ENCODE measurements at places on chromosomes 4 and X. TPM values are rescaled to one million over a fixed set of nuclear protein-coding genes. Genes with fewer than 3 reads are reported as not detected.

DNA sequence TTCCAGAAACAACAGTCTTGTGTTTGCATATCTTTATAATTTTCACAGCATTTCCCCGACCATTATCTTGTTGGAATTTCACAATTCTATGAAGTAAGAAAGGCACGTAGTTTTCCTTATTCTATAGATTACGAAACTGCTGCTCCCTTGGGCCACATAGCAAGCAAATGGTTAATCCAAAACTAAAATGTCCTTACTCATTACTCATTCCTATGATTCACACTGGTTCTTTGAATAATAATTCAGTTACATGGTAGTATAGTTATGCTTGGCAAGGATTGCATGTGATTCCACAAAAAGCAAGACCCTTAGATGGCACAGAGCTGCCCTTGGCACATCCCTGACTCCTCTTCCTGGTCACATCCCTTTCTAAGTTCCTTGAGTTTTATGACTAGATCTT, 51.2 kb downstream of the OR13H1 start:
- H3K4me3 ChIP-seq, result no peak overlapping the region
- no peak overlapping the region for H3K27ac ChIP-seq
- DNase-seq, result no peak
- no peaks in the 10 kb centered on the region for H3K4me1 ChIP-seq

- no peak overlapping the region for H3K4me3 ChIP-seq
- H3K36me3 ChIP-seq, result no peaks in the 10 kb centered on the region
- H3K27ac ChIP-seq, result no peak overlapping the region
- no peaks in the 10 kb centered on the region for H3K4me1 ChIP-seq
- no peaks in the 10 kb centered on the region for H3K27me3 ChIP-seq
- DNase-seq, result no peak
These were observed 89.5 kb downstream of the CBR4 start for GRCh38 chr4:168920441-168921065.

GRCh38 chr4:156515295-156515694, 456.3 kb downstream of the PDGFC start:
- H3K27ac ChIP-seq, result no peak overlapping the region
- no peaks in the 10 kb centered on the region for H3K36me3 ChIP-seq
- DNase-seq, result no peak

GRCh38 chr4:86055898-86056297, 304.0 kb downstream of the MAPK10 start:
- no peaks in the 10 kb centered on the region for H3K27me3 ChIP-seq
- H3K4me1 ChIP-seq, result no peaks in the 10 kb centered on the region
- no peak for DNase-seq
- no peak overlapping the region for H3K4me3 ChIP-seq
- no peaks in the 10 kb centered on the region for H3K36me3 ChIP-seq

GRCh38 chrX:117973110-117973807, 143.4 kb downstream of the KLHL13 start:
- no peak overlapping the region for H3K27ac ChIP-seq
- no peak overlapping the region for H3K4me3 ChIP-seq
- no peaks in the 10 kb centered on the region for H3K4me1 ChIP-seq
- DNase-seq, result no peak

DNA sequence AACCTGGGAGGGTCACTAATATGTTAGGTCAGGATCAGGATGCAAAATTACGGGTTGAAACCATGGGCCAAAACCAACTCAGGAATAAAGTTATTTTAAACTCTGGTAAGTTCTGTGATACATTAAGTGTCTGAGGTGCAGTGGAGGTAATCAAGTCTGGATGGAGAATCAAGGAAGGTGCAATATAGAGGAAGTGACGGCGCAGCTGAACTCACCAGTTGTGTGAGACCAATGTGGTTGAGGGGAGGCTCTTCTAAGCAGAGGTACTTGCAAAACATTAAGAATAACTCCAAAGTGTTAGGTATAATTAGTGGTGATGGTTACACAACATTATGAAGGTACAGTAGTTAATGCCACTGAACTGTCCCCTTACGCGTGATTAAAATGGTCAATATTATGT, 19.7 kb downstream of the GAB3 start:
- no peak for DNase-seq
- H3K27ac ChIP-seq, result peak overlapping the region; percentile 78
- H3K36me3 ChIP-seq, result no peaks in the 10 kb centered on the region

- no peaks in the 10 kb centered on the region for H3K4me1 ChIP-seq
- no peaks in the 10 kb centered on the region for H3K36me3 ChIP-seq
- no peaks in the 10 kb centered on the region for H3K27me3 ChIP-seq
- H3K4me3 ChIP-seq, result no peak overlapping the region
These were observed 294.3 kb downstream of the GUCY2F start for GRCh38 chrX:109187473-109188168.

- no peak for DNase-seq
- H3K4me3 ChIP-seq, result no peak overlapping the region
- no peaks in the 10 kb centered on the region for H3K27me3 ChIP-seq
These were observed 388.5 kb upstream of the SPANXN4 start for GRCh38 chrX:142637206-142637605.

DNA sequence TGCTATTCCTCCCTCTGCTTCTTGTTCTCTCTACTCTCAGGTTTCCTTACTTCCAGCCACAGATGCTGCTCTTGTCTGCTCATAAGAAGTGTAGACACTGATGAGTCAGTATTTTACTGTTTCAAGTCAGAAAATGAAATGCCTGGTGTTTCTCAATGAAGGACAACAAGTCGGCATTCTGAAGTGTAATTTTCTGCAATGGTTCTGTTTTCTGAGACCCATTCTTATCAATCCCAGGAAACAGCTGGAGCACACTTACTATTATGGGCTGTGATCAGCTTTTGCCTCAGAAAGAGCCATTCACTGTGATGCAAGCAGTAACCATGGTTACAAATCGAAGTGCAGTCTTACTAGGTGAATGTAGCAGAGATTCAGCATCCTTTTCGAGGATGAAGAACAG, 42.0 kb downstream of the SLC4A4 start:
- no peak overlapping the region for H3K27ac ChIP-seq
- DNase-seq, result no peak
- H3K36me3 ChIP-seq, result no peaks in the 10 kb centered on the region
- no peak overlapping the region for H3K4me3 ChIP-seq

DNA sequence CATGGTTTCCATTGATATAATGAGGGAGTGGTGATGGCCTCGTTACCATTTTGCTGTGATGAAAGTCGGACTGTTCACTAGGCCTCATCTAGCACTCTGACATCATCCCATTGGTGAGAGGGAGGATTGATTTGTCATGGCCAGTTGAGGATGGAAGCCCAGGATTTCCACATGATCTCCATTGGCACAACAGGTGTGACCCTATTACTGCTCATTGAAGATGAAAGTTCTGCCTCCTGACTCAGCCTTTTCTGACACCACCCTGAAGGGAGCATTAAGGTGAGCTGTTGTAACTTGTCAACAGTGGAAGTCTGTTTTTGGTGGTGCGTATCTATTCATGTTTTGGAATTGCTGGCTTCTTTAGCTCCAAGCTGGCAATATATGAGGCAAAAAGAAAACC, 144.2 kb downstream of the PABPC4L start:
- H3K27me3 ChIP-seq, result no peaks in the 10 kb centered on the region
- no peak for DNase-seq
- no peaks in the 10 kb centered on the region for H3K4me1 ChIP-seq
- no peak overlapping the region for H3K4me3 ChIP-seq
- no peaks in the 10 kb centered on the region for H3K36me3 ChIP-seq

GRCh38 chr4:37908488-37909331, 17.8 kb downstream of the TBC1D1 start:
- no peak for DNase-seq
- no peak overlapping the region for H3K4me3 ChIP-seq
- no peak overlapping the region for H3K27ac ChIP-seq

Gene CSAG1
- not detected for total RNA-seq
